ENCODE measurements at places on chromosomes 7 and 10.

- no peak for DNase-seq
These were observed 103.8 kb upstream of the AKR1E2 start for GRCh38 chr10:4721999-4722753.

GRCh38 chr7:146255609-146256008 is 139.0 kb downstream of the CNTNAP2 start:
- no peak for DNase-seq

GRCh38 chr7:82172881-82173280 is 270.7 kb downstream of the CACNA2D1 start:
- DNase-seq: no peak

- no peak for DNase-seq
These were observed 60.8 kb upstream of the SP4 start for GRCh38 chr7:21367081-21367480.

- no peak for DNase-seq
These were observed 198.3 kb downstream of the GRID1 start for GRCh38 chr10:86168256-86168655.

DNA sequence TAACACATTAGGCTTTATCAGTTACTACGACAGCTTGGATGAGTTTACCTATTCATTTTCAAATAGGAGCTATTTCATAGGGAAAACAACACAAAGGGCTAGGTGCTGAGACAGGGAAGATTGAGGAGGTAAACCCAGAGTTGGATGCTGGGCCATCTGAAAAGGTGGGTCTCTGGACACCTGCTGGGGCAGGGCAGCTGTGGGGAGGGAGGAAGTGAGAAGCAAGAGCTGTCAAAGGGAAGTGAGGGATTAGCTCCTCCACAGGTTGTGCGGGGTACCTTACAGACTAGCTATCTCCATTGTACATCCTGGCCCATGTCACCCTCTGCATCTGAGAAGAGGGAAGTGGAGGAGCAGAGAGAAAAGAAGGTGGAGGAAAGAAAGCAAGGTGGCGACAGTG is 48.9 kb downstream of the BLNK start:
- no peak for DNase-seq

DNA sequence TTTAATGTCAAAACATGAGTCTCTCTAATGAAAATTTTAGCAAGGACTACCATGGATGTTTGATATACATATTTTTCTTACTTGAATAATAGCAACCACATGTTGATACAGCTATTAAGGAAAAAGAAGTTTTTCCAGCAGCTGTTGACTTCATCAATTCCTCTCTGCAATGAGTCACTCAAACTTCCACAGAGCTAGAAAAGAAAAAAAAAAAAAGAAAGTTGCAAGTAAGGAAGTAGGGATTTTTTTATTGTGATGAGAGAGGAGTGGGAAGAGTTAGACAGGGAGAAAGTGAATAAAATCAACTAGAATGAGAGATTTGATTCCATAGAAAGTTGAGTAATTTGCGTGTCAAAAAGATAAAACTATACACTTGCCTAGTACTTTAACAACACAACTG is 46.2 kb downstream of the CAV1 start:
- DNase-seq: no peak
